ENCODE measurements at places on chromosomes 3 and 15. TPM values are rescaled to one million over a fixed set of nuclear protein-coding genes. Genes with fewer than 3 reads are reported as not detected.
A peak's percentile ranks its signal among the peaks of the same experiment; 100 is the strongest.

DNA sequence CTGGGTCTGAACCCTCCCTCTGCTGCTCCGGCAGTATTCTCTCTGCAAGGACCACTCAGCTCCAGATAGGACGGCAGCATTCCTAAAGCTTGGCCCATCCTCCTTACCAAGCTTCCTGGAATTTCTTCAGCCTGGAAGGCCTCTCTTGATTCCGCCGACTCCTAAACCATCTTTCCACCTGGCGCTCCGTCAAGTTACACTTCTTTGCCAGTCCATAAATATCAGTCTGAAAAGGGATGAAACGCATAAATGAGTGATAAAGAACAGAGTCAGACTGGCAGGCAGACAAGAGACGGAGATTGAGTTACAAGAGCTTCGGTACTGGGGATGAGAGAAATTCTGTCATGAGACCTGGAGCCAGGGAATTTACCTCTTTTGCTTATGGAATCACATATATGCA is 44.3 kb downstream of the CERS3 start:
- DNase-seq: no peak

DNA sequence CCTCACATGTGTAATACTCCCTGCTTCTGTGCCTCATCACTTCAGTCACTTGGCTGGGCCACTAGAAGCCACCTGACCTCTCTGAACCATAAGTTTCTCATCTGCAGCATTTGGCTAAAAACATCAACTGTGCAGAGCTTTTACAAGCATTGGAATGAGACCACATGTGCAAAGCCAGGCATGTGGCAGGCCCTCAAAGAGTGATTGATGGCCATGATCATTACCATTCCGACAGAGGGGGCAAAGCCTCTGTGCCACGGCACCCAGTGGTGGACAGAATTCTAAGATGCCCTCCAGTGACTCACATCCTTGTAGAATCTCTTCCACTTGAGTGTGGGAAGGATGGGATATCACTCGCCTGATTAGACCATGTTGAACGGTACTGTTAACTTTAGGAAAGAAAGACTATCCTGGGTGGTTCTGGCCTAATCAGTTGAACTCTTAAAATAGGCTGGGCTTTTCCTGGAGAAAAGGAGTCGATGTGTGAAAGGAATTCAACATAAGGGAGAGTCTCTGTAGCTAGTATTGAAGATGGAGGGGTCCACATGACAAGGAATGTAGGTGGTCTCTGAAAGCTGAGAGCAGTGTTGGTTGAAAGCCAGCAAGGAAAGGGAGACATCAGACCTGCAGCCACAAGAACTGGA is 13.5 kb downstream of the CDCP1 start:
- peak; percentile 96 for DNase-seq

DNA sequence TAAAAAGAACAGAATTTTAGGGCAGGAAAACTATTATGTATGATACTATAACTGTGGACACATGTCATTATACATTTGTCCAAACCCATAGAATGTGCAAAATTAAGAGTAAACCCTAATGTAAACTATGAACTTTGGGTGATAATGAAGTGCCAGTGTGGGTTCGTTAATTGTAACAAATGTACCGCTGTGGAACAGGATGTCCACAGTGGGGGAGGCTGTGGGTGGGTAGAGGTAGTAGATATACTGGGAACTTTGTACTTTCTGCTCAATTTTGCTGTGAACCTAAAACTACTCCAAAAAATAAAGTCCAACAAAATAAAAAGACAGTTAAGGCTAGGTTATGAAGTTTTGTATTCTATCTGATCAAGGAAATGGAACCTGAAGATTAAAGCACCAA is 24.8 kb downstream of the CD96 start:
- DNase-seq: no peak

GRCh38 chr3:150761831-150762661 is 923 bp downstream of the SIAH2 start:
- DNase-seq: peak; percentile 67

GRCh38 chr15:64755427-64755940 is 19.9 kb downstream of the RBPMS2 start:
- no peak for DNase-seq

GRCh38 chr15:85311647-85312046 is 68.8 kb upstream of the AKAP13 start:
- no peak for DNase-seq

GRCh38 chr3:127789051-127789450 is 33.3 kb downstream of the MGLL start:
- DNase-seq: peak; percentile 49

DNA sequence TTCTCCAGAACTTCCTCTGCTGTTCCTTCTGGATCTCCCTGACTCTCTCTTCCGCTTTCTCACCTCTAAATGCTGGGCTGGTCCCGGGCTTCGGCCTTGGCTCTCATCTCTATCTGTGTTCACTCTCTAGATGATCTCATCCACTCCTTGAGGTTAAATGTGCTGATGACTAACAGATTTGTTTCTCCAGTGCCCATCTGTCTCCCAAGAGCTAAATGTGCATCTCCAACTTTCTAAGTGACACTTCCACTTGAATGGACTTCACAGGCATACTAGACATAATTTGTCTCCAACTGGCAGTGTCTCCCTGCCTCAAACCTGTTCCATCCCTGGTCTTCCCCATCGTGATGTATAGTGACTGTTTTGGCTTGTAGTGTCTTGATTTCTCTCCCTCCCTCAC is 95.3 kb downstream of the ITPR1 start:
- DNase-seq: peak; percentile 90

DNA sequence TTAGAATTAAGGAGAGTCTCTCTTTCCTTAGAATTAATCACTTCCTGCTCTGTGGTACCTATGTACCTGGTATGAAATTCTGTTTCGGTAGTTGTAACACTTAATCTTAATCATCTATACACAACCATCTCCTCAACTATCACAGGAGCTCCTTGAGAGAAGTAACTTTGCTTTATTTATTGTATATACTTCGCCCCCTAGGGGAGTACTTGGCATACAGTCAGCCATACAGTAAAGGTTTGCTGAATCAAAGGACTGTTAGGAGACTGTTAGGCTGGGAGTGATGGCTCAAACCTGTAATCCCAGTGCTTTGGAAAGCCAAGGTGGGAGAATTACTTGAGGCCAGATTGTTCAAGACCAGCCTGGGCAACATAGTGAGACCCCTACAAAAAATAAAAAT is 44.7 kb downstream of the RORA start:
- DNase-seq: no peak

- DNase-seq: peak; percentile 3
These were observed 492.4 kb upstream of the FRG2C start for GRCh38 chr3:75171630-75172230.

DNA sequence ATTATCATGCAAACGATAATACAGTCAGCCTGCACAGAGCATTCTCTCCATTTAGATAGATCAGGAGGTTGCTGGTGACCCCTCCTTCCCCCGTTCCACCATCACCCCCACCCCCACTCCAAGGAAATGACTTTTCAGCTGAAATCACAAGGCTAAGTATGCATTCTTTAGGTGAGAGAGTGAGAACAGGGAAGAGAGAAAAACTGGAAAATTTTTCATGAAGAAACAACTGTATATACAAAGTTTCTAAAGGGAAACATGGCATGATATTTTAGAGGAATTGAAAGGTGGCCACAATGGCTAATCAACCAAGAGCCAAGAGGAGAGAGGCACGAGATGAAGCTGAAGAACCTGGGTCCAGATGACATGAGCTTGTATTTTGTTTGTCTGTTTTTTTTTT is 22.2 kb downstream of the BCL2A1 start:
- DNase-seq: no peak

GRCh38 chr3:142028243-142028777 is 121.0 kb downstream of the TFDP2 start:
- peak; percentile 86 for DNase-seq

DNA sequence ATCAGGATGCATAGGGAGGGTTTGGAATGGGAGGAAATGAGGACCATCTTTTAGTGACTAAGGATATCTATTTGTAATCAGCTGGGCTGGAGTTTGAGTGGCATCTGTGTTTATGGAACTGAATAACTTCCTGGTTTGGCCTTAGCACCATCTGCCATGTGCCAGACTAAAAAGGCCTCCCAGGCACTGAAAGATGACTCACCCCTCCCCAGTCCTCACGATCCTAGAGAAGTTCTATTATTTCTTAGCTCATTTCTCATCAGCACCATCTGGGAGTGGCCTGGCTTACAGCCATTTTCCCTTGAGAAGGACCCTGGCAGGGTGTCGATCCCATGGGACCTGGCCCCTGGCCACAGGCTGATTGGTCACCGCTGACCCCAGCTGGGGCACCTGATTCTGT is 23.9 kb upstream of the CTXND1 start:
- peak; percentile 93 for DNase-seq

- no peak for DNase-seq
These were observed 27.4 kb downstream of the SH3GL3 start for GRCh38 chr15:83474578-83474977.

The ST3GAL6 gene
- total RNA-seq: 8.6 TPM

The GPR176 gene
- 50.8 TPM for total RNA-seq

The AADAC gene
- 0.49 TPM for total RNA-seq

The SLC2A2 gene
- total RNA-seq: not detected

The GOLGA6L4 gene
- total RNA-seq: 0.68 TPM

The PRSS50 gene
- total RNA-seq: not detected

The VIPR1 gene
- 215 TPM for total RNA-seq

The GJD2 gene
- not detected for total RNA-seq

All from RPMI7951 (cell line).